ENCODE measurements at places on chromosomes 2 and 18.

DNA sequence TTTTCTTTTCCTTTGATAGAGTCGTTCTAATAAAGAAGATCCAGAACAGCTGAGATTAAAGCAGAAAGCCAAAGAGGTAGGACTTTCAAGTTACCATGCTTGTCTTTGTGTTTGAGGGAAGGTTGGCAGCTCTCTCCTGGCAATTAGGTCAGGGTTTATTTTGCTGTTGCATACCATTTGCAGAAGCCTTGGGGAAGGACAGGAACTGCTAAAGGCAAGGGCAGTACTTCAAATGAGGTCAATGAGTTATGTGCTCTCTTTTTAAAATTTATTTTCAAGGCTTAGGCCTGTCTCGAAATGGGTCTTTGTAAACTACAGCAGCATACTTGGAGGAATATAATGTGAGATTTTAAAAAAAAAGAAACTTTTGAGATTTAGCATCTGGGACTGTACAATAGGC is 108.9 kb downstream of the TAF4B start:
- no peak for DNase-seq

- no peak for DNase-seq
Measured at GRCh38 chr2:170815311-170815710, 1.4 kb upstream of the GAD1 start.

GRCh38 chr2:56364902-56365301 is 181.1 kb downstream of the CCDC85A start:
- DNase-seq, result no peak

DNA sequence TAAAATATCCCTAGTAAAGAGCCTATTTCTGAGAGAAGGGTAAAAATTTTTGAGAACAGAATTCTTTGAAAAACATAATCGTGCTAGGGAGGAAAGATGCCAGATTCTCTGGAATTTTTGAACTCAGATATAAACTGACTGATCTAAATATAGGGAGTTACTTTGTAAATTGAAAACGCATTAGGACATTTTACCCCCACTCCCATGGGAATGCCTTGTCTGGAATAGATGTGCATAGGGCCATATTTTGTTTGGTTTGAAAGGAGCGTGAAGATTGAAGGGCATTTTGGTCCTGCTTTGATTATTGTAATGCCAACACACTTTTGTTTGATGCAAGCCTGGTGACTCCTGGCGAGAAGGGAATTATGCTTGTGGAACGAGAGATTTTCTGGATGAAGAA is 158.7 kb upstream of the DPP10 start:
- DNase-seq, result no peak

DNA sequence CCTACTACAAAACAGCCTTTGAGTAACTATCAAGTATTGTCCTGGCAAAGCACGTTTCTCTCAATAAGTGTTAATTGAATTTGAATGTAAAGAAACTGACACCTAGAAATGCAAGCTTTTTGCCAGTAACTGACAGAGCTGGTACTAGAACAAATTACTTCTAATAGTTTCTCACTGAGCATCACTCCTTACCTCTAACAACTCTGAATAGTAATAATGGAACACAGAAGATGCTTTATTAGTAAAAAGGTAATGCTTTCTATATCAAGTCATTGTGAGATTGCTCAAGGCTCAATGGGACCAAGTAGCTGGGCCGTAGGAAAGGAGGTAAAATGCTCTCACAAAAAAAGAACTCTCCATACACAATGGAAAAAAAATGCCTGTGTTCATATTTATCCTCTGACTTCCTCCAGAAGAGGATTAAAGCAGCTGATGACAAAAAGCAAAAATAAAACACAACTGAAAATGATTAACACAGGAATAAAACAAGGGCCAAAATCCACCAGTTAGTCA is 11.8 kb downstream of the RASGRP3 start:
- no peak for DNase-seq
